ENCODE measurements at places on chromosomes 12 and 14. TPM values are rescaled to one million over a fixed set of nuclear protein-coding genes. Genes with fewer than 3 reads are reported as not detected.
A peak's percentile ranks its signal among the peaks of the same experiment; 100 is the strongest.

Gene TAC3
- 0.45 TPM for total RNA-seq

Gene LUM
- total RNA-seq, result not detected

Gene OR4N5
- not detected for total RNA-seq

Gene C14orf93
- total RNA-seq, result 2.8 TPM

Gene PHETA1
- total RNA-seq, result 2.2 TPM

DNA sequence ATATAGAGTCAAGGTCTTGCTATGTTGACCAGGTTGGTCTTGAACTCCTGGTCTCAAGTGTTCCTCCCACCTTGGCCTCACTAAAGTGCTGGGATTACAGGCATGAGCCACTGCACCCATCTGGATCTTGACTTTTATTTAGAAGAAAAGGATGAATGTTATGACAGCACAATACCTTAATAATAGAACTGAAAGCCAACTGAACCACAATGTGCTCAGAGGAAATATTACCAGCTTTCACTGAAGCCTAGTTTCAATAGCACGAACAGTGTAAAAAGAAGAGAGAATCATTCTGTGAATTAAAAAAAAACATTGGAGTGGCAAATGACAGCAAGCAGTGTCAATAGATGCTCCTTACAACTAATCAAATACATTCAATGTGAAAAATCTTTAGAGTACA is 239.2 kb upstream of the RMST start:
- no peak for DNase-seq

DNA sequence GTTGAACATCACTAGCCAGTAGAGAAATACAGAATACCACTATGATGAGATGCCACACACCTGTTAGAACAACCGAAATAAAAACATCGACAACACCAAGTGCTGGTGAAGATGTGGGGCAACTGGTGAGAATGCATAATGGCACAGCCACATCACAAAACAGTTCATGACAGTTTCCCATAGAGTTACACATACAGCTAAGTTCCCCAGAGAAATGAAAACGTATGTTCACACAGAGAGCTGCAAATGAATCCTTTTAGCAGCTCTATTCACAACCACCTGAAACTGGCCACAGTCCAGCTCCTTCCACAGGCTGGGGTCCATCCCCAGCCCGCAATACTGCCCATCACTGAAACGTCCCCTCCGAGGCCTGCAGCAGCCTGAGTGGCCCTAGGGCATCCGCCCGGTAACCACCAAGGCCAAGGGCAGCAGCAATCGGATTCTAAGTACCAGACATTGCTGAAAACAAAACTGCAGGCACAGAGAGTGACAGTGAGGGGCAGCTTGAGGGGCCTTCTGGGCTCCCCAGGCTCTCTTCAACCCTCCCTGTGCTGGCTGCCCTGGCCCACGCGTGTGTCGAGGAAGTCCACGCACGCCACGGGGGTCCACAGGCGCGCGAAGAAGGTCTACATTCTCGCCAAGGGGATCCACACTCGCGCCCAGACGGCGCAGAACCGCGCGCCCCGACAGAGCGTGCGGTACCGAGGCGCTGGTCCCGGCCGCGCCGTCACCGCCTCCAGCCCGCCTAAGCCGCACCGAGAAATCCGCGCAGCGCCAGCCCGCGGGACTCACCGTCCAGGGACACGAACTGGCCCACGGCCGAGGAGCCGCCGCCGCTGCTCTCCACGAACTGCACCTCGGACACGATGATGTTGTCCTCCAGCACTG is 903 bp downstream of the BRF1 start:
- DNase-seq, result no peak

GRCh38 chr12:78885466-78885865 is 20.9 kb downstream of the SYT1 start:
- DNase-seq, result no peak

DNA sequence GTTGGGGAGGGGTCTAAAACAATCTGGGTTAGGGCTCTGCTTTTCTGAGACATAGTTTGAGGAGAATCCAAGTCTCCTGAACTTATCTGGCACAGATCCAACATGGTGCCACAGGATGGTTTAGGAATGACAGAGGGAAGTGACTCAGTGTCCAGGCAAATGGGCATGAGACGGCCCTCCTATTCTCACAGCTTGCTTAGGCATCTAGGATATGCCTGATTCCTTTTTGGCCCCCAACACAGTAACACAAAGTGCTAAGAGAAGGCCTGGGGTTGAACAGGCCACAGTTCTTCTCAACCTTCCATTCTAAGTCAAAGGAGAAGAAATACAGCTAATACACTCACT is 117.7 kb downstream of the ZFP36L1 start:
- DNase-seq, result no peak

DNA sequence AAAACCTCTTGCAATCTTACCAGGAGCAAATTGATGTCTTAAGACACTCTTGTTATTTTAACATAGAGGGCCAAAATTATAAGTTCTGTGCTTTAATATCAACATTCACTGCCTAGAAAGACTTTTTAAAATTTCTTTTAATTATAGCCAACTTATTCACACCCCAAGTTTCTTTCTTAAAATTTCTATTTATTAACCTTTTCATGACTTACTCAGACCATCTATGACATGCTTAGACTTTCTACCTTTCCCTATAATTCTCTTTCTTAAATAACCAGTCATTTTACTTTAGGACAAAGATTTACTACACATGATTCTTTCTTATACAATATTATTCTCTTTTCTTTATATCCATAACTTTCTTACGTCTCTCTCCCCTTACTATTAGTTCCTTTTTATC is 220.4 kb downstream of the NUBPL start:
- no peak for DNase-seq

DNA sequence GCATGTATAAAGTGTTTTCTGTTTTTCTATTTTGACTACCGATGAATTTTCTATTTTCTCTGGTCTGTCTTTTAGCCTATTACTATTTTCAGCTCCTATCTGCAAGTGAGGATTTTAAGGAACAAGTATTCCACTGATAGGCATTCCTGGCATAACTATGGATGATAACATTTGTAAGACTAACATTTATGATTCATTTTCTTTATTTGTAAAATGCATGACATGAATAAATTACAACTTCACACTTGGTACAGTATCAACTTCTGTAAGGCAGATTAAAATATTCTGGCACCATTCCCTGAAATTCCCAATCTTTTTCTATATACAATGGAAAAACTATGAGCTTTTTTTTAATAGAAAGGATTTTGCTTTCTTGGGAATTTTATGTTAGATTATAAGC is 121.0 kb upstream of the GARIN2 start:
- no peak for DNase-seq

- no peak for DNase-seq
These were observed 12.4 kb downstream of the COPZ1 start for GRCh38 chr12:54337280-54337842.

- DNase-seq, result no peak
These were observed 114.0 kb upstream of the KRAS start for GRCh38 chr12:25364529-25365339.

DNA sequence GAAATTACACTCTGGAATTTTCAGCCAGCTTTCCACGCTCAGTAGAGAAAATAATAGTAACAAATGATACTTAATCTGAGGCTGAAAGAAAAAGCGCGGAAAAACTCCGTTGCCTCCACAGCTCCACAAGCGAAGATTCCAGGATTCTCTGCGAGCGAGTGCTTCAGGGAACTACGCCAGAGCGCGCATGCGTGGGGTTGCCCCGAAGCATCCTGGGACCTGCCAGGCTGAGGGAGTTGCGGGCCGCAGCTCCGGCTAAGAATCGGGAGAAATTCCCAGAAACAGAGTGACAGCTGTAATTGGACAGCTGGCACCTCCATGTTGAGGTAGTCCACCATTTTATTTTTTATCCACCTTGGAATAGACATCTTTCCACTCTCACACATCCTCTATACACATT is 12.0 kb upstream of the TTC5 start:
- DNase-seq, result no peak

DNA sequence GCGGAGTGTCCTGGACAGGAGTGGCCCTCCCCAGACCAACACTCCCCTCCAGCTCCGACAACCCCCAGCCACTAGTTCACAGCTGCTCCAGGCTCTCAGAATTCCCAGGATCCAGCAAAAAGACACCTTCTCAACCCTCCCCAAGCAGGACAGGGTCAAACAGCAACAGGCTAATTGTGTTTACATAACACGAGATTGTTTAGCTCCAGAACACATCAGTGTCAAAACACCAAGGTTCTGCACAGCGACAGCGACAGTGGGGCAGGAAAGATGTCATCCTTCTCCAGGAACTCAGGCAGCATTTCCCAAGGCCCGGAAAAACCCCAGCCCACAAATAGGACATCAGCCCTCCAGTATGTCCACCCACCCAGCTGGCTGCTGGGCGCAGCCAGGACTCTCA is 16.5 kb downstream of the ITPK1 start:
- DNase-seq, result no peak

- DNase-seq, result no peak
These were observed 21.6 kb downstream of the BTG1 start for GRCh38 chr12:92123780-92124688.

- DNase-seq, result no peak
These were observed 153.5 kb downstream of the KCNA5 start for GRCh38 chr12:5197131-5197530.

DNA sequence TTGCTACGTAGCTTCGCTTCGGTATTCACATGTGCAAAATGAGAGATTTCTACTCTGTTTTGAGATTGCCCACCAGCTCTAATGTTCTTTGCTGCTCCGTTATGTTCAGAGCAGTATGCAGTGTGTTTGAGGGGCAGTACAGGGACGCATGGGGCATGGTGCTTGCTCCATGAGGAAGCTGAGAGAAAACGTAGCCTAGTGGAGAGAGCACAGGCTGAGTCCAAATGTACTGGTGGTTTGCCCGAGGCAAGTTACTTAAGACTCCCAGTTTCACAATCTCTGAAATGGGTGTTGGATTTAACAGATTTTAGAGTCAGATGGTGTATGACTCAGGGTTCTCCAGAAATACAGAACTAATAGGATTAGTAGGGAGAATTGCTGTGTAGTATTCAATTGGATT is 310.5 kb downstream of the ETNK1 start:
- DNase-seq, result no peak

GRCh38 chr12:23948291-23948690 is 1.2 kb downstream of the SOX5 start:
- DNase-seq, result no peak

- peak; percentile 67 for DNase-seq
These were observed 1.5 kb downstream of the BIN2 start for GRCh38 chr12:51322452-51322851.

DNA sequence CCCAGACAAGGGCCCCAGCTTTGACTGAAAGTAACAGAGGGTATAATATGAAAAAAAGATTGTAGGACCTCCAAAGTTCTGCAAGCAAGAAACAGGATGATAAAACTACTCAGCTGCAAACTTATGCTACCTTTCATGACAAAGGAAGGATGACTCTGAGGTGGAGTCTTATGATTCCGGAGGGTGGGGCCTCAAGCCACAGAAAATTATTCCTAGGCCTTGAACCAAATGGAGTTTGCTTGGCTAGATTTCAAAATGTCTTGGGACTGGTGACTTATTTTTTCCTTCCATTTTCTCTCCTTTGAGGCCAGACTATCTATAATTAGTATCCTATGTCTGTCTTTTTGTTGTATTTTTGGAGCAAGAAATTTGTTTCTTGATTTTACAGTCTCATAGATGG is 336.4 kb downstream of the LRIG3 start:
- DNase-seq, result no peak

DNA sequence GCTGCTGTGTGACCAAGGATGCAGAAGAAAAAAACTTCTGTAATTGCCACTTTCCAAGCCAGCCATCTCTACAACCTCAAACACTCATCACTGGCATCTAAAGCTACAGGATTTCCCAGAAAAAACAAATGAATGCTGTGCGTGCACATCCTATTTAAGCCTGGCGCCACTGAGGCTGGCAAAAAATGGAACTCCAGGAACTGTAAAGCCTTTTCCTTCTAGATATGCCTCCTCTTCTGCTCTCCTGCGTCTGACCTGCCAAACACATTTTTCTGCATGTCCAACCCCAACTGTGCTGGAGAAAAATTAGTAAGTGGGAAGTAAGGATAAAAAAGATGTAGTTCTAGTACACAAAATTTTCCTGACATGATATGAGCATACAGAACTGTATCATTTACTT is 184.9 kb downstream of the ITPR2 start:
- DNase-seq, result no peak
